ENCODE measurements at places on chromosomes 7 and 10.

DNA sequence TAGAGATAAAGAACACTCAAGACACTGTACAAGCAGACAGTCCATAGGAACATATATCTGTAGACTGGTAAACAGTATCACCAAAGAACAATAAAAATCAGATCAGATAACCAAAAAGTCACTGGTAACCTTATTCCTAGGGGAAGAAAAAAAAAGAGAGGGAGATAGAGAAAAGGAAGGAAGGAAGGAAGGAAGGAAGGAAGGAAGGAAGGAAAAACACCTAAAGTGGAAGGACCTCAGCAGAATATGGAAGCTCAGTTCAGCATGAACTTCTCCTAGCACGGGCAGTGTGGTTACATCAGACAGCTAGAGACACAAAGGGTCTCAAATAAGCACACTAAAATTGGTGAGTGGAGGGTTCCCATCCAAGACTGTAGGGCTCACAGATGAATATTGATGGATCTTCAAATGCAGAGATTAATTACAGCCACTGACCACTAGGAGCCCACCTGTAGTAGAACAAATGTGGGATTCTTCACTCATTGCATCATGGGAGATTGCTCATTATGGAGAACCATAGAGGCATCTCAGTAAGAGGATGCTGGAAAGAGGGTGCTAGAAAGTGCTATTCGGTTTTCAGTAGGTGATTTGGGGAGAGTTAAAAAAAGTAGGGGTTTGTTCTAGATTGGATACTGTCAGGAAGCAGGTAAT, 293.4 kb upstream of the C7orf33 start:
- DNase-seq: no peak

GRCh38 chr10:130899856-130900255, 411.7 kb downstream of the TCERG1L start:
- DNase-seq: no peak

DNA sequence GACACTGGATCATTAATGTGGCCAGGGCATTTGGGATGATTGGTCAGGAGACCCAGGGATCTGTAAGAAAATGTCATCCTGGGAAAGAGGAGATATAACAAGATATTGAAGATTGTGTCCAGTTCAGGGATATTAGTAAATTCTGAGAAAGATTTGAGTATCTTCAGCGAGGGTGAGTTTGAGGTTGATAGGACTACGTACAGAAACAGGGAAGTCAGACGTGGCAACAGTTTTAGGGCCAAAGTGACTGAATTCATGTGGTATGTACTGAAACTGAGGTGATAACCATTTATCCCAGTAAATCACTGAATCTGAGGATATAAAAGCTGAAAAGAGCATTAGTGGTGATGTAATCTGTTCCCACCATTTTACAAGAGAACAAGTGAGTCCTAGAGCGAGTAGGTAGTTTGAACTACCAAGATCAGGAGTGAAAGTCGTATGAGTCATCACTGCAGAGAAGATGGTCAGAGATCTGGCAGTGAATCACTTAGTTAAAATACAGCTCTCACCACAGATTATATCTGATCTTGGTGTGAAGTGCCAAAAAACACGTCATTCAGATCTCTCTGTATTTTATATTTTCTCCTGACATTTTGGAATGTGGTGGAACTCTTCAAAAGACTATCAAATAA, 220.5 kb downstream of the CDK14 start:
- no peak for DNase-seq

GRCh38 chr7:45064047-45064725, 24.6 kb downstream of the NACAD start:
- DNase-seq: no peak

DNA sequence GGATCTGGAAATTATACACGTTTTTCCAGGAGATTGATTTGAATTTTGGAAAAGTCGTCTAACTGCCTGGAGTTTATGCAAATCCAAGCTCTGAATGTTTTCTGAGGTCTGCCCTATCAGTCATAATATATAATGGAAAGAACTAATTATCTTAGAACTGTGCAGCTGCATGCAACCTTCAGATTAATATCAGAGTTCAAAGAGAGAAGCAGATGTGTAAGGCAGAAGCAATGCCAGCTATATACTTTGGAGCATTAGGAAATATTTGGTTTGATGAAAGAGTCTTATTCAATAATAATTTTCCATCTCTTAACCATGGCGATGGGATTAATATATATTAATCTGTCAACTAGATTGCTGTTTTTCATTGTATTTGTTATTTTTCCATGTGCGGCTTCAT, 500.9 kb downstream of the NEBL start:
- no peak for DNase-seq
